B cell (primary cell): ENCODE measurements at places on chromosomes 12 and 14. TPM values are rescaled to one million over a fixed set of nuclear protein-coding genes. Genes with fewer than 3 reads are reported as not detected.

DNA sequence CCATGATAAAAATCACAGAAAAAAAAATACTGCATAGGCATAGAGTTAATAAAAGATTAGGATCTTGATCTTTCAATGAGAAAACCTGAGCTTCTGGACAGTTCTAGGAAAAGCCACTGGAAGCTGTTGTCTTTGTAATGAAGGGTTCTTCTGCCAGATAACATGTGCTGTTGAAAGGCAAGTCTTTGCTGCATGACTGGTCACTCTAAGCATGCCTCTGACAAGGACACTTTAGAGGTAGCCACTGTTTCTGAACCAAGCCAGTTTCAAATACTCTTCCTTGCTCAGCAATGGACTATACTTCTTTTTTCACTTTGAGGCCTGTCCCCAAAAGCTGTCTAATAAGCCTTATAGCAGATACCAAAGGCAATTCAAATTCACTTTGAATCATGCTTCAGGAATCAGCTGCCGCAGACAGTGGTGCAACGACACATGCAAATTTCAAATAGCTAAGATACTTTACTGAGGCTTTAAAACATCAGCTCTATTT, 70.2 kb downstream of the BTG1 start:
- H3K4me3 ChIP-seq, result no peak overlapping the region
- H3K36me3 ChIP-seq, result no peaks in the 10 kb centered on the region
- H3K4me1 ChIP-seq, result peaks cover 17% of the 10 kb centered on the region
- no peaks in the 10 kb centered on the region for H3K27me3 ChIP-seq
- DNase-seq, result no peak

DNA sequence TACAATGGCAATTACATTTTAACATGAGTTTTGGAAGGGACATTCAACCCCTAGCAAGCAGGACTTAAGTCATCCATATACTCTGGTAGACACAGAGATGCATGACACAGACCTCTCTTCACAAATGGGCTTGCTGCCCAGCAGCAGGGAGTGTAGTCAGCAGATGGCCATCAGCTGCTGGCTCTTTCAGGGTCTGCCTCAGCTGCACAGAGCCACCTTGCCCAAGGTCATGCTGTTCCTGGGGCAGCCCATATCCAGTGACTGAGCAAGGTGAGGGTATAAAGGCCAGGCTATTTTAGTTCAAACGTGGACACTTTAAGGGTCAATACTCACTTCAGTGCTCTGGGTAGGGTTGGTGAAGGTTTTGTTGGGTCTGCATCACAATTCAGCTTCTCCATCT, 58.3 kb upstream of the JDP2 start:
- no peak overlapping the region for H3K27ac ChIP-seq
- H3K4me1 ChIP-seq, result no peaks in the 10 kb centered on the region
- no peaks in the 10 kb centered on the region for H3K27me3 ChIP-seq
- no peak for DNase-seq

The CAPRIN2 gene
- 55.2 and 57.8 TPM in 2 replicates for total RNA-seq

GRCh38 chr12:118355843-118356242, 16.9 kb downstream of the TAOK3 start:
- peaks cover 38% of the 10 kb centered on the region for H3K4me1 ChIP-seq
- H3K4me3 ChIP-seq, result no peak overlapping the region
- peaks cover 9% of the 10 kb centered on the region for H3K36me3 ChIP-seq
- H3K27me3 ChIP-seq, result no peaks in the 10 kb centered on the region
- no peak for DNase-seq
- H3K27ac ChIP-seq, result no peak overlapping the region

GRCh38 chr12:9784326-9784725, 23.6 kb upstream of the CD69 start:
- peaks cover 2% of the 10 kb centered on the region for H3K4me1 ChIP-seq
- no peak overlapping the region for H3K27ac ChIP-seq
- no peak overlapping the region for H3K4me3 ChIP-seq
- no peak for DNase-seq
- H3K27me3 ChIP-seq, result no peaks in the 10 kb centered on the region
- no peaks in the 10 kb centered on the region for H3K36me3 ChIP-seq

- H3K36me3 ChIP-seq, result no peaks in the 10 kb centered on the region
- H3K27me3 ChIP-seq, result no peaks in the 10 kb centered on the region
- no peak for DNase-seq
- H3K4me1 ChIP-seq, result no peaks in the 10 kb centered on the region
- H3K4me3 ChIP-seq, result no peak overlapping the region
These were observed 114.4 kb downstream of the PRKCH start for GRCh38 chr14:61435563-61436337.

DNA sequence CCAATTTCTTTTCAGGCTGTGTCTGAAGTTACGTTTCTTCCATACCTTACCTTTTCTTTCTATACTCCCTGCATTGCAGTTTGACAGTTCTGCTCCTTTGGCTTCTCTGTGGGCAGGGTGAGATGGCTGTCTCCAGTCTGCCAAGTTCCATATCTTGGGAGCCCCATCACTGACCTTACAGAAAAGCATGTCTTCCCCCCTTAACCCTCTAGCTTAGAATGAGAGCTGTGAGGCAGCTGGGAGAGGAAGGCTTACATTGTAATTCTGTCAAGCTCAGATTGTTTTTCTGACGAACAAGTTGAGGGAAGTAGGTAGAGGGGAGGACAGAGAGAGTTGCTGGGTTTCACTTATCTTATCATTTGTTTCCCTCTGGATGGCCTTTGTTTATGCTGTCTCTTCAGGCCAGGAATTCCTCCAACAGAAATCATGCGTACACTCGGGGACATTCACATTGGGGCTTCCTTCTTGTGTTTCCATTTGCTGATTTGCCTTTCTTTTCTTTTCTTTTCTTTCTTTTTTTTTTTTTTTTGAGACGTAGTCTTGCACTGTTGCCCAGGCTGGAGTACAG, 9.3 kb downstream of the DAAM1 start:
- no peaks in the 10 kb centered on the region for H3K36me3 ChIP-seq
- no peak overlapping the region for H3K4me3 ChIP-seq
- no peak for DNase-seq
- H3K4me1 ChIP-seq, result no peaks in the 10 kb centered on the region
- no peak overlapping the region for H3K27ac ChIP-seq

The GARIN6 gene
- total RNA-seq, result not detected in 2 replicates

- H3K4me1 ChIP-seq, result peaks cover 31% of the 10 kb centered on the region
- DNase-seq, result no peak
- H3K4me3 ChIP-seq, result no peak overlapping the region
- H3K27ac ChIP-seq, result no peak overlapping the region
- peaks cover 1% of the 10 kb centered on the region for H3K36me3 ChIP-seq
These were observed 123.1 kb downstream of the ZFP36L1 start for GRCh38 chr14:68669603-68670358.

DNA sequence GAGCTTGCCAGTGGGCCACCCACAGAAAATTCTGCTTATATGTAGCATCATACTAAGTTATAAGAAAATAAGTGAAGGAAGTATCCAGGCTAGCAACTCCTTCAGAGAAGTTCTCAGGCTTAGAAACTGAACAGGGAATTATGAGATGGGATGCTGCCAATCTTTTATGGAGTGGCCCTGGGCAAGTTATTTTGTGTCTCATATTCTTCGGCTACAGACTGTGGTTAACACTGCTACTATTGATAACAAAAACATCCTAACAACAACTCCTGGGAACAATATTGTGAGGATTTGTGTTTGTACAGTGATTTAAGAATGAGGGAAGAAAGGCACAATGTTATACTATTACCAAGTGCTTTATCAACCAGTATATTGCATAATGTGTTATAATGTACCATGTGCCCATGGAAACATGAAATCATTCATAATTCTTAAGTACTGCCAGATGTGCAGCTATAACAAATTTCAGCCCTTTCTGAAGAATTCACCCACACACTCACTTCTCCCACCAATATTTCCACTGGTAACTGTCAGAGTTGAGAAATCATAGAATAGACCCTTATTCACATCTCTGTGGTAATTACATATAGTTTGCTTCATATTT, 113.3 kb upstream of the SOX5 start:
- no peaks in the 10 kb centered on the region for H3K27me3 ChIP-seq
- H3K36me3 ChIP-seq, result no peaks in the 10 kb centered on the region
- no peak overlapping the region for H3K27ac ChIP-seq
- no peaks in the 10 kb centered on the region for H3K4me1 ChIP-seq
- no peak overlapping the region for H3K4me3 ChIP-seq
- no peak for DNase-seq

The BHLHE41 gene
- 53.7 and 57.2 TPM in 2 replicates for total RNA-seq

DNA sequence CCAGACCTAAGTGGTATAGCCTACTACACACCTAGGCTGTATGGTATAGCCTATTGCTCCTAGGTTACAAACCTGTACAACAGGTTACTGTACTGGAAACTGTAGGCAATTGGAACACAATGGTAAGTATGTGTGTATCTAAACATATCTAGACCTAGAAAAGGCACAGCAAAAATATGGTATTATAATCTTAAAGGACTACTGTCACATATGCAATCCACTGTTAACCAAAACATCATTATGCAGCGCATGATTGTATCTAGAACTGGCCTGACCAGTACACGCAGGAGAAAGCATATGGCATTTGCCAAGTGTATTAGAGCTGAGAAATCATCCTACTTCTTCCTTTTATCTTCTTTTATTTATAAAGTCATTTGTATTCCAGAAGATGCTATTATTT, 75.5 kb downstream of the SLC8A3 start:
- no peak overlapping the region for H3K4me3 ChIP-seq
- H3K36me3 ChIP-seq, result no peaks in the 10 kb centered on the region
- H3K27ac ChIP-seq, result no peak overlapping the region
- DNase-seq, result no peak

The DAO gene
- not detected in 2 replicates for total RNA-seq

- no peaks in the 10 kb centered on the region for H3K27me3 ChIP-seq
- no peak overlapping the region for H3K4me3 ChIP-seq
- DNase-seq, result peak; percentile 51
These were observed 1.2 kb downstream of the ANKRD9 start for GRCh38 chr14:102508410-102508773.

GRCh38 chr14:53127832-53128231, 25.3 kb downstream of the DDHD1 start:
- peak overlapping the region; percentile 83 for H3K27ac ChIP-seq
- H3K4me1 ChIP-seq, result peaks cover 23% of the 10 kb centered on the region
- no peaks in the 10 kb centered on the region for H3K27me3 ChIP-seq
- peak overlapping the region; percentile 35 for H3K4me3 ChIP-seq
- DNase-seq, result peak; percentile 44

DNA sequence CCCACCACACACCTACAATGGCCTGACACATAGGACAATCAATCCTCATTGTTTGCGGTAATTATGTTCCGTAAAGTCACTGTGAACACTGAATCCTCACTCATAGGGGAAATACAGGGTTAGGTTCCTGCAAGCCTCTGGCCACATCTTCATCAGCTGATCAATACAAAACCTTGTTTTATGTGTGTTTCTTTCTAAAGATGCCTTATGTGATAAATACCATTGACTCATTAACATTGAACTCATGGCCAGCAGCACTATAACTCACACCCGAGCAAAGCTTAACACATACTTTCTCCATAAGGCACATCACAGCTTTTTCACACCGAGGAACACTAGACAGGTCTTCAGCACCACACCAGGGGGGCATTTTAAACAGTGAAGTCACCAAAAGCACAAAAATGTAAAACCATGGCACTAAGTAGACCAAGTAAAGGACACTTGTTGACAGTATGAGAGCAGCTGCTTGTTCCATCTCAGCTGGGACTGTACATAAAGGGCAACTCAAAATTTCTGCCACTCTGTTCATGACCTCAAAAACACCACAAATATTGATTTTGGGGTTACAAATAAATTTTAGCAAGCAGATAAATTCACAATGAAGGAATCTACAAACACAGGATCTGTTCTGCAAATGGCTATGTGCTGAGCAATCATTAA, 60.5 kb downstream of the ESR2 start:
- peaks cover 5% of the 10 kb centered on the region for H3K36me3 ChIP-seq
- DNase-seq, result no peak
- no peaks in the 10 kb centered on the region for H3K27me3 ChIP-seq
- no peak overlapping the region for H3K4me3 ChIP-seq

DNA sequence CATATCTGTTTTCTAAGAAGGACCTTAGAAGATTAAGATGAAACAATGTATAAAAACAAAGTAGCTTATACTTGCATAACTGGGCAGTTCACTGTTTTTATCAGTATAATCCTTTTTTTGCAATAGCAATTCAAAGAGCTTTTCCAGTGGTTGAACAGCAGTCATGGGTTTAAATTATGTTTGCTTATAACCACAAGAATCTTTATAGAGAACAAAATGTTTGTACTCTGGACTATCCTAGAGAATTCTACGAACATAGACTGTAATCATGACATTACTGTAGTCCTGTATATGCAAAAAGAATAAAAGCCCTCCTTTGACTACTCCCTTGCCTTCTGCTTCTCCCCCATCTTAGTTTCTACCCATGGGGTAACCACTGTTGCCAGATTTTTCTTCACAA, 5.7 kb downstream of the FAM177A1 start:
- H3K27ac ChIP-seq, result no peak overlapping the region
- H3K36me3 ChIP-seq, result peaks cover 10% of the 10 kb centered on the region
- H3K4me1 ChIP-seq, result peaks cover 6% of the 10 kb centered on the region
- H3K4me3 ChIP-seq, result no peak overlapping the region
- H3K27me3 ChIP-seq, result no peaks in the 10 kb centered on the region

The TMEM30B gene
- 0.20 and 0.44 TPM in 2 replicates for total RNA-seq

The ASIC1 gene
- not detected in 2 replicates for total RNA-seq

DNA sequence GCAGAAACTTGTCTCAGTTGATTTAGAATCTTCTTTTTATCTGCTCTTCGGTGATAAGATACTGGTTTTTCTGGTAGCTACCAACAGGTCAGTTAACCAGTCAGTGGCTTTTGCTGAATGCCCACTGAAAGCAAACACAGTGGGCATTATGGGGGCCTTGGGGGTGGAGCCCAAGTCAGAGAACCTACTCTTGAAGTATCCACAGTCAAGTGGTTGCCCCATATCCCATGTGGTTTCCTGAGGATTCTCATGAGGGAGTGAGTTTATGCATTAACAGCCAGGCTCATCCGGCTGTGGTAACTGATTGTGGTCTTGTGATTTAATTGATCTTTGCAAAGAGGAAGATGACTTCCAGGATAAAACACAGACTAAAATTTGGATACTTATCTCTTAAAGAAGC, 83.7 kb downstream of the ST8SIA1 start:
- no peaks in the 10 kb centered on the region for H3K36me3 ChIP-seq
- no peak overlapping the region for H3K27ac ChIP-seq
- no peak for DNase-seq
- H3K4me1 ChIP-seq, result no peaks in the 10 kb centered on the region
- no peak overlapping the region for H3K4me3 ChIP-seq

The ACOT6 gene
- not detected in 2 replicates for total RNA-seq

DNA sequence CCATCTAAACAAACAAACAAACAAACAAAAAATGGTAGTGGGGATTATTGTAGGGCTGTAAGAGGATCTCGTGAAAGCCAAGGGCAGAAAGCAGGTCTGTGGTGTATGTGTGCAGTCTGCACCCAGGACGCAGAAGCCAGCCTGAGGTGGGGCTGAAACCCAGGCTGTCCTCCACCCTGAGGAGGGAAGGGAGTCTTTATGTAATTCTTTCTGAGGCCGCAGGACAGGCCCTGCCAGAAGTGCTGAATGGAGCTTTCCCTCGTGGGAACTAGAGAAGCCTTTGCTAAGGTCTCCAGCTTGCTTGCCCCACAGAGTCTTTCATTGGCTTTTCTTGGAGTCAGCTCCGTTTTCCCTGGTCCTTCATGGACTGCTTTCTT, 27.7 kb downstream of the SLC17A8 start:
- no peaks in the 10 kb centered on the region for H3K36me3 ChIP-seq
- H3K27ac ChIP-seq, result no peak overlapping the region
- H3K4me1 ChIP-seq, result no peaks in the 10 kb centered on the region
- H3K27me3 ChIP-seq, result no peaks in the 10 kb centered on the region

The SOX5 gene
- 17.2 and 24.8 TPM in 2 replicates for total RNA-seq

The KCNA5 gene
- 0.20 and 0.27 TPM in 2 replicates for total RNA-seq
